ENCODE measurements at places on chromosomes 1 and 21.

GRCh38 chr21:39444421-39445180, 977 bp downstream of the LCA5L start:
- no peak for DNase-seq

DNA sequence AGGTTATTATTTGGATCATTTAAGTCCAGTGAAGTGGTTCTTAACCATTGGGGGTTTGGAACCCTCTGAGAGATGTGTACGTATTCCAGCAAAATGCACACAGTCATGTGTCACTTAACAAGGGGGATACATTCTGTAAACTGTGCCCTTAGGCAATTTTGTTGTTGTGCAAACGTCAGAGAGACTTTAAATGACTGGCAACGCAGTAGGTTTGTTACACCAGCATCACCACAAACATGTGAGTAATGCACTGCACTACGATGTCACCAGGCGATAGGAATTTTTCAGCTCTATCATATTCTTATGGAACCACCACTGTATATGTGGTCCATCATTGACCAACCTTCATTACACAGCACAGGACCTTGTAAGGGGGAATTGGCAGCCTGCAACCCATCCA, 11.9 kb downstream of the AHCYL1 start:
- DNase-seq, result no peak

GRCh38 chr1:178278916-178279686, 185.2 kb downstream of the RASAL2 start:
- no peak for DNase-seq

GRCh38 chr1:18481921-18482701, 1.4 kb downstream of the KLHDC7A start:
- DNase-seq, result no peak

- no peak for DNase-seq
Observed at GRCh38 chr21:15557925-15558324, 171.9 kb upstream of the USP25 start.

GRCh38 chr1:182431278-182431677, 18.7 kb upstream of the RGSL1 start:
- no peak for DNase-seq

- DNase-seq, result no peak
Observed at GRCh38 chr1:230160957-230161771, 94.1 kb downstream of the GALNT2 start.

GRCh38 chr1:217891966-217892365, 260.8 kb downstream of the SPATA17 start:
- DNase-seq, result no peak

GRCh38 chr1:107141491-107142126, 770 bp downstream of the NTNG1 start:
- no peak for DNase-seq

DNA sequence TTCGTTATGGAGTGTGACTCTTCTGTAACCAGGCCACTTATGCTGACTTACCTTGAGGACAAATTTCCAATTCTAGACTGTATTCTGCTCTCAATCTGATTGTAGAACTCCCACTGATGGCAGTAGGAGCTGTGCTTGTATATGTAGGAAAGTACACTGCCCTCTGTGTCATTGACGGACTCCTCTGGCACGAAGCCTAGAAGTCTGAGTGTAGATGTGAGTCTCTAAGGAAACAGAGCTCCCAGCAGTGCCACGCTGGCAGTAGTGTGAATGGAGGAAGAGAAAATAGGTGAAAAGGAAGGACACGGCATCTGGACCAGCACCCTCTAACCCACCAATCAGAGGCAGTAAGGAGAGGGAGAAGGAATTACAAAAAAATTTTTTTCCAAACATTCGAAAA, 130.4 kb upstream of the ADGRL2 start:
- DNase-seq, result no peak

GRCh38 chr1:180581635-180582039, 22.9 kb downstream of the OVAAL start:
- DNase-seq, result no peak

- DNase-seq, result no peak
Observed at GRCh38 chr1:205926213-205926612, 17.0 kb downstream of the SLC26A9 start.

DNA sequence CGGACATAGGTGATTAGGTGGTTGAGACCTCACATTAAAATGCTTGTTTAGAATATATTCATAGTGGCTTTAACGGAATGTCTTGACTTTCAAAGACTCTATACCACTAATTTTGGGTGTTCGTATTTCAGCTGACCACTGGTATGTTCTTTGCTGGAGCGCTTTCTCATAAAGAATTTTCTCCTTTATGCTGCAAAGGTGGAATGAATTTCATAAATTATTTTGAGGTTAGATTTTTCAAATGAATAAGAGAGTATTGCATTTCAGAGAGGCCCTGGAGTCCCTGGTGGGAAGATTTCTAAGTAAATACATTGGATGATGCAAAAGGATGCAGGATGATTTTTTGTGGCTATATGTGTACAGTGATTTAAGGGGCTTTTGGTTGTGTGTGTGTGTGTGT, 55.8 kb downstream of the HUNK start:
- no peak for DNase-seq

GRCh38 chr1:91650764-91651163, 150.1 kb downstream of the CDC7 start:
- no peak for DNase-seq

DNA sequence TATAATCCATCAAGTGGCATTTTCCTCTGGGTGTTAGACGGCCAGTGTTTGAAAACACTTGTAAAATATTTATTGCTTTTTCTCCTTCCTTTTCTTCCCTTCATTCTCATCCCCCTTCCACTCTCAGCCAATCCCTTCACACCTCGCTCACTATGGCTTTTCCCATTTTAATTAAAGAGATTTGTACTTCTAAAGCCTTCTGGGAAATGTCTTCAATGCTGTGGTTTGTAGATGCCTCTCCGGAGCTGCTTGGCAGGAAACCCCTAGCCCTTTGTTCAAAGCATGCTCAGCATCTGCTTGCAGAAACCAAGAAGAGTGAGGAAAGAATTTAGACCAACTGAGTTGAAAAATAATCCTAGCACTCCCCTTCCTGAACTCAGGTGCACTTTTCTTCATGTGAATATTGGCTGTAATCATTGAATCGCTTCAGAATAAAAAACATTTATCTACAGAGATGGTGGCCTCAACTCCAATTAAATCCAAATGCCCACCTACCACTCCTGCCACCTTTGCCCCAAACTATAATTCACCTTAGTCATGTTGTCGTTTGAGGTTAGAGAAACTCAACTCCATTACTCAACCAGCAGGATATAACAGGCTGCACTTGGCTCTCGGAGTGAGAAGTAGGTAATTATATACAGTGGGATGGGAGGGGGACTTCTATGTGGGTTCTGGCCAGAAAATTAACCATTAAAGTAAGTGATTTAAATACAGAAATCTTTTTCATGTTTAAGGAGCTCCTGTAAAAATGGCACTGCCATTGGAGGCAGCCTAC, 659.4 kb upstream of the CAMK1G start:
- no peak for DNase-seq

GRCh38 chr1:86176226-86176625, 19.7 kb upstream of the COL24A1 start:
- no peak for DNase-seq

DNA sequence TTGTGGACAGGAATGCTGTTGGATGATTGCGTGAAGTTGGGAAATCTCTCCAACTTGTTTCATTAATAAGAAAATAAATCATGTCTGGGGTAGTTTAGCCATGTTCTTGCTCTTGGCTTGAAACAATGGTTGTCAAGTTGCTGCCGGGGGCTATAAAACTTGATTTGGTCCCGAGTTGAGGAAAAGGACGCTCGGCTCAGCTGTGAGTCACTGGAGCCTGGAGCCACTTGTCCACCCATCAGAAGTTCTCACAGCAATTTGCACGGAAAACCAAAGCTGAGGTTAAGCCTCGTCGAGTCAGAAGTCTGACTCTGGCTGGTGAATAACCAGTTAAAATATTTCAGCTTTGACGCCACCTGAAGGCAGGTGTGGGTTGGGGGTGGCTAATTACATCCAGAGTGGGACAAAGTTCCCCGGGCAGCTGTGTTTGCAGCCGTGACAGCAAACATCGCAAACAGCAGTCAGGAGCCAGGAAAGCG, 19.7 kb upstream of the RIPK4 start:
- DNase-seq, result no peak

- DNase-seq, result no peak
Observed at GRCh38 chr1:12475947-12476346, 142.1 kb downstream of the DHRS3 start.

- DNase-seq, result peak; percentile 11
Observed at GRCh38 chr1:10866321-10867093, 70.1 kb upstream of the CASZ1 start.

GRCh38 chr1:78284354-78284753, 206.4 kb upstream of the PTGFR start:
- no peak for DNase-seq

DNA sequence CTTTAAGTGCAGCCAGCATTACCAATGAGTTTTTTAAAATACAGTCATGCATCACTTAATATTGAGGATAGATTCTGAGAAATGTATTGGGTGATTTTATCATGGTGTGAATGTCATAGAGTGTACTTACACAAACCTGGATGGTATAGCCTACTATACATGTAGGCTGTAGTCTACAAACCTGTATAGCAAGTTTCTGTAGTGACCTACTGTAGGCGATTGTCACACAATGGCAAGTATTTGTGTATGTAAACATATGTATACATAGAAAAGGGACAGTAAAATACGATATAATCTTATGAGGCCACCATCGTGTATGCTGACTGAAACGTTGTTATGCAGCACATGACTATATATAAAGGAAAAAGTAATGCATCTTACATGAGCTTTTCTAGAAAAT, 48.2 kb downstream of the RPE65 start:
- DNase-seq, result no peak

- no peak for DNase-seq
Observed at GRCh38 chr1:205013683-205014367, 29.2 kb upstream of the CNTN2 start.

DNA sequence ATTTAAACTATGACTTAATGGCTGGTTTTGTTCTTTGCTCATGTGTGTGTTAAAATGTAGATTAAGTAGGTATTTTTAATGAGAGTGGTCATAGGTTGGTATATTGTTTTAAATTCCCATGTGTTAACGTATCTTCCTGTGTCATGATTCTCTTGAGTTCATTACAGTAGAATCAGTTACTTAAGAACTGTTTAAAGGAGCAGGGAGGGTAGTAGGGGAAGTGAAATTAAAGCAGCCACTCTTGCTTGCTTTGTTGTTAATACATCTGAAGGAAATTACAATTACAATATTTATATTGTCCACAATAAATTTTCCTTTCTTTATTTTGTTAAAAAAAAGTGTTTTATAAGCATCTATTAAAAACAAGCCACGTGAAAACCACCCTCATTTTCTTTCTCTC, 119.2 kb upstream of the KIAA1614 start:
- DNase-seq, result no peak

GRCh38 chr1:30804822-30805221, 47.2 kb upstream of the LAPTM5 start:
- DNase-seq, result no peak

DNA sequence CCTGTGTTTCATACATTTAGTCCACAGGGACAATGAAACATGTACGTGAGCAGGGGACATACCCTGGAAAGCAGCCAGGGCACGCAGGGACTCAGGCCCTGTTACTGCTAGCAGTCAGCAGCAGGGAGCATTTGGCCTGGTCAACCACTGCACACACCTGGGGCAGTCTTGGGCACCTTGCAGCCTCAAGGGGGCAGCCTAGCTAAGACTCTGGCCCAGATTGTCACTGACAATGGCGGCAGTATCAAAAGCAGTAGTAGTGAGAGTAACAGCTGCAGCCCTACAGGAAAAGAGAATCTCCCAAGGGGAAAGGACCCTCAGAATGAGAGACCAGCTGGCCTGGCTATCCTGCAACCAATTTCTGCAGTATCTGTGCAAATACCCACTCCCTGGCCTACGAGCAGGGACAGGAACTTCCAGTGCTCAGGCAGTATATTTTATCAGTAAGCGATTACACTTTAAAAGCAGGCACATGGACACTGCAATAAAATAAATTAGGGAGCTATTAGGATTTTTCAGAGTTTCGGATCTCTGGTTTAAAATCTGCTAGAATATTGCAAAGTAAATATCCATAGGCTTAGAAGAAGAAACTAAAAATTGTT, 475.6 kb downstream of the LTN1 start:
- peak; percentile 30 for DNase-seq

GRCh38 chr1:171913385-171913784, 72.1 kb downstream of the DNM3 start:
- no peak for DNase-seq

DNA sequence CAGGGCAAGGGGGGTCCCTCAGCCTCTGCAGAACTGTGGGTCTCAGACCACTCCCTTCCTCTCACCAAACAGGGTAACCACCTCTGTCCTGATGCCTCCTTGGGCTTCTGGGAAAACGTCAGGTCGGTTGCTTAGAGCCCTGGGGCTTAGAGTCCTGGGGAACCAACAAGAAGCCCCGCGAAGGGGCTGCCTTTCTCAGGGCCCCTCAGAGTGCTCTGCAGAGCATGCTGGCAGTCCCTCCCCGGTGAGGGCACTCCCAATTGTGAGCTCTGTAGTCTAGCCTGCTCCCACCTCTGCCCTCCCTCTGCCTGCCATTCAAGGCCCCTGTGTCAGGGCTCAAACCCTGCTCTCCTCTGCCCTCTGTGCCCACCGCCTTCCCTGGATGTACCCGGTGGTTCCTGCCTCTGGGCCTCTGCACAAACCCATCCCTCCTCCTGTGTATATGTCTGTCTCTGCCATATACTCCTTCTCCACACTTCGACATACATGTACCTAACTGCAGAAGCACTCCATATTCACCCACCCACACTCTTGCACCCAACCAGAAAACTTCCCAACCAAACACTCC, 92.3 kb downstream of the DMRTB1 start:
- DNase-seq, result no peak

GRCh38 chr1:20385630-20386029, 95.0 kb downstream of the VWA5B1 start:
- no peak for DNase-seq

- no peak for DNase-seq
Observed at GRCh38 chr1:171389171-171389570, 75.2 kb downstream of the FMO4 start.

- no peak for DNase-seq
Observed at GRCh38 chr1:179586107-179586823, 5.4 kb upstream of the TDRD5 start.

GRCh38 chr1:112990271-112990670, 34.3 kb upstream of the SLC16A1 start:
- DNase-seq, result no peak

- no peak for DNase-seq
Observed at GRCh38 chr1:9389968-9390367, 97.3 kb downstream of the SPSB1 start.

DNA sequence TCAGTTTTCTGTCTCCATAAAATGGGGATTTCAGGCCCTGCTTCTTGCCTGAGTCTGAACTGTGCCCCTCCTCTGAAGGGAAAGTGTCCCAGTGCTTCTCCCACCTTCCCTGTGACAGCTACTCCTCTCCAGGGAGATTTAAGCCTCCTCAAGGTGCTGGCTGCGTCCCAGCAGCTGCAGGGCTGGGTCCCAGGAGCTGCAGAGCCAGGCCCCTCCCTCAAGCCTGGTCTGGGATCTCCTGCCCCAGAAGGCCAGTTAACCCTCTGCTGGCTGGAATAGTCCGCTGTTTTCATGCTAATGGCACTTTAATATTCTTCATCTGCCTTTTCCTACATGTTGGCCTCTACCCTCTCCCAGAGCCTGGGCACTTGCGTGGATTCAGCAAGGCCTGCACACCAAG, 99.0 kb downstream of the PLXNA2 start:
- DNase-seq, result no peak

GRCh38 chr1:206842854-206843253, 22.6 kb upstream of the IL20 start:
- no peak for DNase-seq

- DNase-seq, result no peak
Observed at GRCh38 chr21:33857846-33858666, 57.5 kb downstream of the ATP5PO start.

- no peak for DNase-seq
Observed at GRCh38 chr1:232676307-232676706, 46.4 kb upstream of the SIPA1L2 start.
